ENCODE measurements at places on chromosomes 4 and X.
A peak's percentile ranks its signal among the peaks of the same experiment; 100 is the strongest.

- DNase-seq = no peak
Observed at GRCh38 chr4:63316633-63317032, 1092.6 kb downstream of the TECRL start.

- DNase-seq = no peak
Observed at GRCh38 chr4:36278789-36279188, 2.6 kb upstream of the DTHD1 start.

GRCh38 chr4:129747756-129748155 is 651.8 kb downstream of the C4orf33 start:
- peak; percentile 3 for DNase-seq

DNA sequence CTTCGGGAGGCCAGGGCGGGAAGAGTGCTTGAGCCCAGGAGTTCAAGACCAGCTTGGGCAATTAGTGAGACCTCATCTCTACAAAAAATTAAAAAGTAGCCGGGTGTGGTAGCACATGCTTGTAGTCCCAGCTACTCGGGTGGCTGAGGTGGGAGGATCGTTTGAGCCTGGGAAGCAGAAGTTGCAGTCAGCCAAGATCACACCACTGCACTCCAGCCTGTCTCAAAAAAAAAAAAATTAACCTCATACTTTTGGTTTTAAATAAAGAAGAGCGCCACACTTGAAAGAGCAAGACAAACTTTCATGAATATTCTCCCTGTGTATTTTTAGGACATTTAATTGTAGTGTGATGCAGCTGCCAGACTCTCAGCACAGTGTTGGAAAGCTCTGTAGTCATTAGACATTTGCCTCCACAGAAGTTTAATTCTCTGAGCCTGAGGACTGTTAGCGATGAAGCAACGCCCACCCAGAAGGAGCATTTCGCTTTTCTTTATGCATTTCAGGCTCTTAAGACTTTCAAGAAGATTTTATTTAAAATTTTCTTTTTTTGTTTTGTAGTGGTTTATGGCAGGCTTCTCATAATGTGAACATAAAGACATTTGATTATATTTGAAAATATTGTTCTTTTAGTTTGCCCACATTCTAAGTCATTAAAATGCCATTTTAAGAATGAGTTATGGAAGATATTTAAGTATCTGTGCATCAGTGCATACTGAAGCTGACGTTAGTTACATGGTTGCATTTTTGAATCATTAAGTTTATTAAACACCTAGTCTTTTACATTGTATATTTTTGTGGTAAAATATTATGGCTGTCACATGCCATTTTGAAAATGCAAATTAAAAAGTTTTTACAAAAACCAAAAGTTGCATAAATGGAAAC is 45.8 kb downstream of the DCLK2 start:
- no peak for DNase-seq

GRCh38 chr4:62235911-62236310 is 1035.8 kb downstream of the ADGRL3 start:
- DNase-seq = no peak

- DNase-seq = no peak
Observed at GRCh38 chr4:135917011-135917410, 1615.3 kb downstream of the PCDH18 start.

DNA sequence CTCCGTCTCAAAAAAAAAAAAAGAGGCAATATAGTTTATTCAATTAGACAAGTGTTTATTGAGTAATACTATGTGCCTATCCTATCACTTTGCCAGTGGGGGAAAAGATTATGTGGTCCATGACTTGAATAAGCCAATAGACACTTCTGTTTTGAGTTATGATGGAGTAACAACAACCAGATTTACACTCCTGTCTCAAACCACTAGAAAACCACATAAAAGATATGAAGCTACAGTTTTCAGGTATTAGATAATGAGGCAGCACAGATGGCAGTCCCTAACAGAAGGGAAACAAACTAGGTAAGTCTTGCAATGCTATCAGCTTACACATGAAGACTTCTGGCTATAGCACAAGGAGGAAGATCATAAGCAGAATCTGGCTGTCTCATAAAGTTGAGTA is 22.5 kb downstream of the NFXL1 start:
- no peak for DNase-seq

DNA sequence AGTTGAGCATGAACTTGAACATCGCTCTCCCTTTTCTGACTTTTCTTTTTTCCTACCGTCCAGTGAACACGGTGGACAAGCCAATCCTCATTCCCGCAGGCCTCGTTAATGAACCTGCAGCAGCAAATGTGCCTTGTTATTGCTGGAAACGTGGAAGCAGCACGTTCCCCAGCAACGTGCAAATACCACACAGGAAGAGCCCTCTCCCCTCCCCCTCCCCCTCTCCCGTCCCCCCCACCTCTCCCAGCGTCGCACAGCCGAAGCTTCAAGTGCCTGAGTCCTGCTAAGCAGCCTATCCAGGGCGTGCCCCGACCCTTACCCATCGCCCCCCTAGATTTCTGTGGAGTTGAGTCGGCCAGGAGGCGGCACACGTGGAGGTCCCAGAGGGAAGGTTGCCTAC is 219.9 kb downstream of the BCOR start:
- peak; percentile 27 for DNase-seq

DNA sequence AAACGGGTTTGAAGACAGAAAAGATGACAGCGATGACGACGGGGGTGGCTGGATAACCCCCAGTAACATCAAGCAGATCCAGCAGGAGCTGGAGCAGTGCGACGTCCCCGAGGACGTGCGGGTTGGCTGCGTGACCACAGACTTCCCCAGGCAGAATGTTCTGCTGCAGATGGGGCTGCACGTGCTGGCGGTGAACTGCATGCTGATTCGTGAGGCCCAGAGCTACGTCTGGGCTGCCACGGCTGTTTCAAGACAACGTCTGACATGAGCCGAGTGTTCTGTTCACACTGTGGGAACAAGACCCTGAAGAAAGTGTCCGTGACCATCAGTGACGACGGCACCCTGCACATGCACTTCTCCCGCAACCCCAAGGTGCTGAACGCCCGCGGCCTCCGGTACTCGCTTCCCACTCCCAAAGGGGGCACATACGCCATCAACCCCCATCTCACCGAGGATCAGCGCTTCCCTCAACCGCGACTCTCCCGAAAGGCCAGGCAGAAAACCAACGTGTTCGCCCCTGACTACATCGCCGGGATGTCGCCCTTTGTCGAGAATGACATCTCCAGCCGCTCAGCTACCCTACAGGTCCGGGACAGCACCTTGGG is 319.2 kb upstream of the SLC7A11 start:
- no peak for DNase-seq

DNA sequence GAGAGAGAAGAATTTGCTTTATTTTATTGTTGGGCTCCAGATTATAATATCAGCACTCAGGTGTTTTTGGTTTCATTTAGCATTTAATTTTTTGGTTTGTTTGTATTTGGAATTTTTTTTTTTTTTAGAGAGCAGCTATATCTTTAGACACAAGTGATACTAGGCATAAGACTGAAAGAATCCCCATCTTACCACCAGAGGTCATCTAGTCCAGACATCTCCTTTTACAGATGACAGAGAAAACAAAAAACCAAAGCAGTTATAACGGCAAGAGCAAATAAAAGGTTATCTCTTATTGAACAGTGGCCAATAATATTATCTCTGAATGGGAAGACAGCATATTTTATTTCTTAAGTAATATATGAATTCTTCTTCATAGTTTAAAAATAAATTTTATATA is 22.8 kb downstream of the USP38 start:
- DNase-seq = peak; percentile 21

- no peak for DNase-seq
Observed at GRCh38 chr4:171594293-171594692, 218.9 kb upstream of the GALNTL6 start.

DNA sequence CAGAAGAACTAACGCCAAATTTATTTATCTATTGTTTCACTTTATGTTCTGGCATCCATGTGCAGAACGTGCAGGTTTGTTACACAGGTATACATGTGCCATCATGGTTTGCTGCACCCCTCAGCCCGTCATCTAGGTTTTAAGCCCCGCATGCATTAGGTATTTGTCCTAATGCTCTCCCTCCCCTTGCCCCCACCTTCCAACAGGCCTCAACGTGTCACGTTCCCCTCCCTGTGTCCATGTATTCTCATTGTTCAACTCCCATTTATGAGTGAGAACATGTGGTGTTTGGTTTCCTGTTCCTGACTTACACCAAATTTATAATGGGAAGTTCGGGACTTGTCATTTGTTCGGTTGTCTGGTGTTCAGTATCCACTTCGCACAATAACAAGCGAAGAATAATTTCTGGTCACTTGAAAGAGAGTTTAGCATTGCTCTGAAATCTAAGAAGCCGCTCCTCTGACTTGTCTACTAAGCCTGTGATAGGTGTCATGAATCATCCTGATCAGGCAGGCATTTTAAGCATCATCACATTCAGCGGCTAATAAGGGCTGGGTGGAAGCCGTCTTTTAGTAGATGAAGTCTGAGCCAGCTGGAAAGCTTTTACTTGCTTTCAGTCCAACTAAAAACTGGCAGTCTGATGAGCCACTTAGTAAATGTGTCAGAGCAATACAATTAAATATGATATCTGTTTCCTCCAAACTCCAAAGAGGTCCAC is 1065.7 kb upstream of the PABPC4L start:
- no peak for DNase-seq

- DNase-seq = peak; percentile 88
Observed at GRCh38 chrX:11351375-11352295, 58.4 kb downstream of the AMELX start.

GRCh38 chrX:106903291-106903824 is at the start of gene RIPPLY1:
TSS of gene RIPPLY1 (minus strand) at chrX:106903341. CDS start at chrX:106903287, 54 bp downstream.
- DNase-seq = no peak

- DNase-seq = no peak
Observed at GRCh38 chr4:150495550-150495949, 86.4 kb upstream of the MAB21L2 start.

DNA sequence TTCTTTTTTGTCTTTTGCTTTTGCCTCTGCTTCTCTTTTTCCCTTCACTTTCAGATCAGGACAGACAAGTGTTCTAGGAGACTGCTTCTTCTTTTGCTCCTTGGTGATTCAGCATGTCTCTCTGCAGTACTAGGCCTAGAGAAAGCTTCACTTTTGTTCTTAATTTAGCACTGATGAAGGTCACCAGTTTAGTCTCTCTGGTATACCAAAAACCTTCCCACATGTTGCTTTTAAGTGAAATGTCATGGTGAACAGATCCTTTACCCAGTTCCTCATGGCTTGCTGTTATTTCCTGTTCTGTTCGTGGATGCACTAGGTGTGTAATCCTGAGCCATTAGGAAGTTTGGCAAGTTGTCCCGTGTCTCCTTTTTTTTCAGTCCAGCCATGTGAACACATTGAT is 53.3 kb downstream of the NBDY start:
- DNase-seq = no peak

DNA sequence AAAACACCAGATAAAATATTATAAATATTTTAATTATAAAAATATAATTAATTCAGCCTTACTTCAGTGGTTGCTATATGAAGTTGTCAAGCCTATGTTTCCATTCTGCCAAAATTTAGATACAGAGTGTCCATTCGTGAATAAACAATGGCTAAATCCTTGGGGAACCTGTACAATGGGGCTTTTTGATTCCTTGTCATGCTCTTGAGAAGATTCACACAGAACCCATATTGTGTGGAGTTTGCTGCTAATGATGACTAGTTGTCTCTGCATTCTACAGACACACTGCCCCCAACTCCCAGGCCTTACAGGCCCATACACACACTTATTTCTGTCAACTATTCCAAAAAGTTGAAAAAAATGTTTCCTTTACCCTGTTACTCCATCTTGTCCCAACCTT is 33.4 kb upstream of the MAGEC2 start:
- no peak for DNase-seq

DNA sequence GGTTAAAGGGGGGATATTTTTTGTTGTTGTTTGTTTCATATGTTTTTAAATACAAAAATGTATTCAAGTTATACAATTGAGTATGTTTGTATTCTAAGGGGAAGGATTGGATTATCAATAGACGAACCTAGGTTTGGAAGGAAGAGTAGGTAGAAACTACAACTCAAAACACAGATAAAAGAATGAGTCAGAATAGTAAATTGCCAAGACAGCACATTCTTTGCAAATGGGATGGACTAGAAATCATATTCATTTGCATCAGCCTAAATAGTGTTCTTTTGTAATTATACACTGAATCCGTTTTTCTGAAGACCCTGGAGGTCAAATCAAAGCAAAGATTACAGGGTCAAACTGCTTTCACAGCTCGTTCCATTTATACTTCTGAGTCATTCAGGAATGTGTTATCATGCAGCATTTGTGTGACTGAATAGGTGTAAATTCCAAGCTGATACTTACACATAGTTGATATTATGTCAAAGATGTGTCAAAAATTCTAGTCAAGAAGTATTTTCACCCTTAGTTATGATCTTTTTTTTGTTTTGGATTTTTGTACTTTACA is 273.3 kb upstream of the FAT4 start:
- peak; percentile 23 for DNase-seq

DNA sequence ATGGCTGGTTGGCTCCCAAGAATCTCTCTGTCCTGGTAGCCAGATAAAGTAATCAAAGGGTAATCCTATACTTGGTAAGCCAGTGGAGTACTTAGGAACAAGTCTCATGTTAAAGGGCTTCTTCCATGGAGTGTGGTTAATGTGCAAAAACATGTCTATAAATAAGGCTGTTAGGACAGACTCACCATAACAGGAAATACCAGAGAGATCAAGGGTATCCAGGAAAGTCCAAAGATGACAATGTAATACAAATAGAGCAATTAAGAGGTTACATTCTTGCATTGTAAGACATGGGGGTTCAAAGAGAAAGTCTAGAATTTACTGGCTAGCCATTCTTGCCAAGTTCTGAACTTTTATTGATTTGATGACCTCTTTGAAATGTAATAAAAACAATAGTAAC is 61.9 kb upstream of the ZCCHC13 start:
- DNase-seq = peak; percentile 76

DNA sequence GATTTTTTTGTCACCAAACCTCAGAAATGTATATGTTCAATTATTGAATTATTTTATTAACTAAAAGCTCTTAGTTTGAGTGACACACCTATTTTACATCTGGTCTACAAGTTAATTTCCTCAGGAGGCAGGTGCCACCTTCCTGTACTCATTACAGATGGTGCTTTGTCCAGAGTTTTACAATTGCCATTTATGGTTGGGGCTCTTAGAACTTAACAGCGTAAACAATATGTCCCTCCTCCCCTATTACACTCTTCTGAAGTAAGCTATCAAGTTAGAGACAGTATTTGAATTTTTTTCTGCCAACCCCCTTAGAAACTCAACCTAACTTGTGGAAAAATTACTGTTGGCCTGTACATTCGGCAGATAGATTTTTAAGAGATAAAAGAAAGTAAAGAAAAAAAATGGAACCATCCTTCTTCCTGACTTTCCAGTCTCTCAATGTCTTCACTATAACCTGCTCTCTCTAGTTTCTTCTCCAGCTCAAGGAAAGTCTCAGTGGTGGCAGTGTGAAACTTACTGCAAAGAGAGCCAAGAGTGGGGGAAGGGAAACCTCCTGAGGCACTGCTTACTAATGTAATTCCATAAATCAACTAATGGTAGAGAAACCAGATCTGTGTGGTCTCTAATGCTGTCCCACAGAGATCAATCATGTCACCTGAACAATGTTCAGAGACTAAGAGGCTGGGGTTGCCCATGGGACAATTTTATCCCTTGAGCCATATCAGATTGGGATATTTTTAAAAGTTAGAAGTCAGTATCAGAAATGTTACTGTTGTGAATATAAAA is 7.8 kb downstream of the CXXC4 start:
- DNase-seq = peak; percentile 31

- DNase-seq = no peak
Observed at GRCh38 chrX:139882299-139882698, 50.6 kb downstream of the ATP11C start.

Measured in renal cortical epithelial cell (primary cell).